Thymus (tissue), 14 donors: ENCODE measurements at places on chromosomes 5 and 9. TPM values are rescaled to one million over a fixed set of nuclear protein-coding genes. Genes with fewer than 3 reads are reported as not detected.

EQTN gene
- 0.21 TPM for polyA plus RNA-seq

AHRR gene
- 0.34 TPM for polyA plus RNA-seq

RNF38 gene
- polyA plus RNA-seq = 19.0 TPM

DNA sequence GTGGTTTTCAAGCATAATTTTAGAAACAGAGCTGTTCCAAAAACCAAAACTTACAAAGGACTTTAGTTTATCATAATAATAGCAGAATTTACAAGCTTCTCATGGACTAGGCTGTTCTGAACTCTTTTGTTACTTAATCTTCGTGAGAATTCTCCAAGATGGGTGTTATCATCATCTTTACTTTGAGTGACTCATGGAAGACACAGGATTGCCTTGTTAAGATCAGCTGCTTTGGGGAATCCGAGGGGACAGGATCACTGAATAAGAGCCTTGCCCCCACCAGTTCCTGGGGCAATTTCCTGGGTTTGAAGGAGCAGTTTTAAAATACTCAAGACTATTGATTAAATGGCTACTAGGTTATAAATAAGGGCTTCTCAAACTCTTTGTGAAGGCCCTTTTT lies 80.5 kb downstream of the CFAP90 start:
- DNase-seq = no peak

DNA sequence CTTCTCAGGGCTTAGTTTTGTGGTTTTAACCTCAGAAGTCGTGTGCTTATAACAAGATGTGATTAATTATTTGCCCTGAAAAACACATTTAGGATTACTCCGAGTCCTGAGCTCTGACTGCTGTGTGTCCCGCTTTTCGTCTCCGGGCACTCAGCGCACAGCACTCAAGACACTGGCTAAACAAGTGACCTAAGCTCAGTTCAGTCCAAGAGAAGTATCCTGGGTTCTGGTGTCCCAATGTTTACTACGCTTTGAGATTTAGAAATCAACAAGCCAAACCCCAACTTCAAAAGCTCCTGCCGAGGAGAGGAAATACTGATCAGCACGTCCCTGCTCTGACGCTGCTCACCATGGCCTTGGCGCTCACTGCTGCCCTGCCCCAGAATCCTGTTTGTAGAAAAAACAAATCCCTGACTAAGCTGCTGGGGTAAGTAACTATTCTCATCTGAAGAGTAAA lies 53.2 kb downstream of the IPPK start:
- DNase-seq = no peak

DNA sequence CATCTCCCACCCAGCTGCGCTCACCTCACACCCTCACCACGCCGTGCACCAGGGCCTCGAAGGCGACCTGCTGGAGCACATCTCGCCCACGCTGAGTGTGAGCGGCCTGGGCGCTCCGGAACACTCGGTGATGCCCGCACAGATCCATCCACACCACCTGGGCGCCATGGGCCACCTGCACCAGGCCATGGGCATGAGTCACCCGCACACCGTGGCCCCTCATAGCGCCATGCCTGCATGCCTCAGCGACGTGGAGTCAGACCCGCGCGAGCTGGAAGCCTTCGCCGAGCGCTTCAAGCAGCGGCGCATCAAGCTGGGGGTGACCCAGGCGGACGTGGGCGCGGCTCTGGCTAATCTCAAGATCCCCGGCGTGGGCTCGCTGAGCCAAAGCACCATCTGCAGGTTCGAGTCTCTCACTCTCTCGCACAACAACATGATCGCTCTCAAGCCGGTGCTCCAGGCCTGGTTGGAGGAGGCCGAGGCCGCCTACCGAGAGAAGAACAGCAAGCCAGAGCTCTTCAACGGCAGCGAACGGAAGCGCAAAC lies 1.1 kb downstream of the POU4F3 start:
- DNase-seq = no peak

DNA sequence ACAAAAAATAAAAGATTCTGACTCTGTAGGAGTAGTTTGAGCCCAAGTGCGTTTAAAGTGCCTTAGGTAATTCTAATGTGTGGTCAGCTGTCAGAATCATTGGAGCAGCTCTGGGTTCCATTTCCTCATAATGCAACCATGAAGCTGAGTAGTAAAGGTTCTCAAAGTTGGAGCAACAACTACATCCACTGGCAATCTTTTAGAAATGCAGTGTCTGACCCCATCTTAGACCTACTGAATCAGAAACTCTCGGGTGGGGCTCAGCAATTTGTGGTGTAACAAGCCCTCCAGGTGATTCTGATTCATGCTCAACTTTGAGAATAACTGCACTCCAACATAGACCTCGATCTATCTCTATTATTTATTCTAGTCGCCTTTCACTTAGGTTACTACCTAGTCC lies 7.6 kb upstream of the ALDH1A1 start:
- DNase-seq = no peak

DNA sequence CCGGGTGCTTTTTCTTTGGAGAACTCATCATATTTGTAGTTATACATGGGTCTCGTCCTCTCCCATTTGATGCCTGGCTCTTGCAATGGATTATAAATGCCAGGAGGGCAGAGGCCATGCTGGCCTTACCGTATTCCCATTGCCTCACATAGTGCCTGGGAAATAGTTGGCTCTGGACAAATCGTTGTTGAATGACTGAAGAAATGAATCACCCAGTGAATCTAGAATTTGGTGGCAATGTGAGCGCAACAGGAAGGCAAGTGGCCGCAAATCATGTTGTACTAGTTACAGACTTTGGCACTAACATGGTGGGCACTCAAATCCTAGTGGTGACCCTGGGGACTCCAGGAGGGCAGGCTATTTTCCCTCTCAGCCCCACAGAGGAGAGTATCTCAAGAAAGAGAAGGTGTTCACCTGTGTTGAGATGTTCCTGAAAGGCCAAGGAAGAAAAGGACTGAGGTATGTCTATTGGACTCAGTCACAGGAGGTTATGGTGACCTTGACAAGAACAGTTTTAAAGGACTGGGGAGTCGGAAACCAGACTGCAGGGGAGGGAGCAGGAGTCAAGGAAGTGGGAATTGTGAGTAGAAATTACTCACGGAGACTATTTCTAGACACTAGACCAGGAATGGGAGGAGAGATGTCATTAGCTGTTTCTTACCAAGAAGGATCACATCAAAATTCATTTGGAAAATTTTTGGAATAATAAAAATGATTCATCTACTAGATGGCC lies 61.7 kb upstream of the COL15A1 start:
- DNase-seq = no peak

DNA sequence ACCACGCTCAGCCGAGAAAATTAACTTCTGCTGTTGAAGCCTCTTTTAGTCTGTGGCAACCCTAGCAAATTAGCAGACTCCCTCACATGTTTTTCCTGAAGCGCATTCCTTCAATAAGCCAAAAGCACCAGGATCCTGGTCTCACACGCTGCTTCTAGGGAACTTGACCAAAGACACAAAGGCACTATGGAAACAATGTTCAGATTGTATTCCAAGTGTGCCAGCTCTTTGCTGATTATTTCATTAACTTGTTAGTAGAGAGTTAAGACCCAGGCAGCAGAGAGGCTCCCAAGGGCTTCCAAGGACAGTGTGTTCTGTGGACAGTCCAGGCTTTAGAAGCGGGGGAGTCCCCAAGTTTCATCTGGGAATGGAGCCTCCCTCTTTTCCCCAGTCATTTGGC lies 94.4 kb upstream of the BASP1 start:
- no peak for DNase-seq
